Tracheal epithelial cell (primary cell): ENCODE measurements at places on chromosomes 2 and 18. TPM values are rescaled to one million over a fixed set of nuclear protein-coding genes. Genes with fewer than 3 reads are reported as not detected.

TMEM198 gene
- under 0.01 and 0.48 TPM in 2 replicates for total RNA-seq

HOXD13 gene
- total RNA-seq = not detected in 2 replicates

GALNT3 gene
- 63.1 and 78.2 TPM in 2 replicates for total RNA-seq

MDH1B gene
- total RNA-seq = 0.48 TPM in 1 of 2 replicates, not detected in the other

HNRNPA3 gene
- total RNA-seq = 25.8 and 30.1 TPM in 2 replicates

SIX3 gene
- total RNA-seq = not detected in 2 replicates

ASXL3 gene
- total RNA-seq = under 0.01 and 0.72 TPM in 2 replicates

CYS1 gene
- 0.43 and 8.4 TPM in 2 replicates for total RNA-seq

IMP4 gene
- total RNA-seq = 137 and 140 TPM in 2 replicates

IGFBP2 gene
- total RNA-seq = 41.8 and 90.6 TPM in 2 replicates

CSRNP3 gene
- 0.43 and 0.48 TPM in 2 replicates for total RNA-seq

ATAD2B gene
- total RNA-seq = 7.5 and 9.4 TPM in 2 replicates

HS1BP3 gene
- 38.1 and 47.5 TPM in 2 replicates for total RNA-seq

CRYBA2 gene
- not detected in 2 replicates for total RNA-seq

PARD6G gene
- total RNA-seq = 20.2 and 30.1 TPM in 2 replicates

GPAT2 gene
- total RNA-seq = 1.5 and 4.8 TPM in 2 replicates

REL gene
- 8.7 and 12.1 TPM in 2 replicates for total RNA-seq

TMEM37 gene
- 0.72 TPM in 1 of 2 replicates, not detected in the other for total RNA-seq

DCDC2C gene
- not detected in 2 replicates for total RNA-seq

FAP gene
- 0.85 and 2.7 TPM in 2 replicates for total RNA-seq

SH2D6 gene
- total RNA-seq = not detected in 2 replicates

BCL11A gene
- 6.7 and 6.8 TPM in 2 replicates for total RNA-seq

PGAP1 gene
- total RNA-seq = 5.1 and 13.2 TPM in 2 replicates

UGT1A10 gene
- total RNA-seq = not detected in 2 replicates

PIKFYVE gene
- total RNA-seq = 20.2 and 20.7 TPM in 2 replicates

TEKT4 gene
- not detected in 2 replicates for total RNA-seq

ALPI gene
- not detected in 2 replicates for total RNA-seq

FBXO41 gene
- 2.8 and 3.9 TPM in 2 replicates for total RNA-seq

RFX8 gene
- total RNA-seq = not detected in 2 replicates

SMARCAL1 gene
- 8.4 and 10.9 TPM in 2 replicates for total RNA-seq

SYT4 gene
- not detected in 2 replicates for total RNA-seq

UPP2 gene
- total RNA-seq = not detected in 2 replicates

TACR1 gene
- not detected in 2 replicates for total RNA-seq

NCOA1 gene
- total RNA-seq = 4.3 and 5.8 TPM in 2 replicates

RSAD2 gene
- total RNA-seq = 0.21 and 2.2 TPM in 2 replicates

CYP27A1 gene
- 1.3 and 3.9 TPM in 2 replicates for total RNA-seq

CRYGC gene
- not detected in 2 replicates for total RNA-seq

RESP18 gene
- not detected in 2 replicates for total RNA-seq

IGFBP5 gene
- 0.43 and 3.4 TPM in 2 replicates for total RNA-seq

RGPD3 gene
- total RNA-seq = 0.21 and 0.24 TPM in 2 replicates

LINC00305 gene
- total RNA-seq = not detected in 2 replicates

DSG2 gene
- 136 and 189 TPM in 2 replicates for total RNA-seq

SEPTIN10 gene
- 71.4 and 74.2 TPM in 2 replicates for total RNA-seq

MEP1B gene
- not detected in 2 replicates for total RNA-seq

RAB31 gene
- total RNA-seq = 34.5 and 59.5 TPM in 2 replicates

DNAJC5G gene
- total RNA-seq = not detected in 2 replicates

GAD1 gene
- total RNA-seq = 4.6 and 4.9 TPM in 2 replicates

C1QL2 gene
- total RNA-seq = not detected in 2 replicates

LRP1B gene
- total RNA-seq = under 0.01 TPM in 1 of 2 replicates, not detected in the other

UBE2E3 gene
- total RNA-seq = 38.8 and 39.8 TPM in 2 replicates

CCDC178 gene
- total RNA-seq = 1.1 TPM in 1 of 2 replicates, not detected in the other

HADHB gene
- total RNA-seq = 82.2 and 125 TPM in 2 replicates

LDLRAD4 gene
- total RNA-seq = 0.24 TPM in 1 of 2 replicates, not detected in the other

BMPR2 gene
- 10.7 and 10.8 TPM in 2 replicates for total RNA-seq

SCYGR4 gene
- not detected in 2 replicates for total RNA-seq

GRHL1 gene
- total RNA-seq = 14.1 and 45.8 TPM in 2 replicates

POMC gene
- 0.72 TPM in 1 of 2 replicates, not detected in the other for total RNA-seq
